Upper lobe of left lung (tissue), 6 donors: ENCODE measurements at places on chromosomes 16 and 17. TPM values are rescaled to one million over a fixed set of nuclear protein-coding genes. Genes with fewer than 3 reads are reported as not detected.

DNA sequence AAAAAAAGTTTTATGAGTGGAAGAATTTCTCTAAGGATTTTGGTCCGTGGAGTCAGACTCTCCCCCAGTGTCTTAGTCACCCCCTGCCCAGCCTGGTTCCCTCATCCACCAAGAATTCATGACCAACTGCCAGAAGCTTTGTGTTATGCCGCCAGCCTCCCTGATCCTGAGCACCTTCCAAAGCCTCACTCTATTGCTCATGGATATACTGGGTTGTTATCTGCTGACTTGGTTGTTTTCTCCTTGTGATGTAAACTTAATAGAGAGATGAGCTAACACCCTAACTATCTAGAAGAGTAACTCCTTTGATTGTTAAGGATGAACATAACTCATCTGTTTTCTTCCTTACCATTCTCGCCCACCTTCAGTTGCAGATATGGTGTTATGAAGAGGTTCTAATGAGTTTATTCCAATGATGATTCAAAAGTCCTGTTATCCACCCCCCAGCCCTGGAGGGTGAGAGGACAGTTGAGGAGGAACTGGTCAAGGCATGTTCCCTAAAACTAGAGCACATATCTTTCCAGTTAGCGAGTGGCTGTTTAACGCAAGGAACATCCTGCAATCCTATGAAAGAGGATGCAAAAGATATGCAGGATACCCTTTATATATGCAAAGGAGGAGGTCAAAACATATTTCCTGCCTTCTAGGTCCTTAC lies 1.5 kb upstream of the PSMD3 start:
- H3K27me3 ChIP-seq: no peaks in the 10 kb centered on the region
- no peak overlapping the region for H3K27ac ChIP-seq
- no peak for DNase-seq
- H3K4me1 ChIP-seq: peaks cover 29% of the 10 kb centered on the region
- H3K36me3 ChIP-seq: peaks cover 6% of the 10 kb centered on the region

Gene ITGAE
- total RNA-seq: 36.0 TPM

Gene HBZ
- not detected for total RNA-seq

- H3K27me3 ChIP-seq: no peaks in the 10 kb centered on the region
- H3K4me3 ChIP-seq: peak within 1 kb of the TSS; percentile 55
- H3K4me1 ChIP-seq: peaks cover 36% of the 10 kb centered on the region
- H3K36me3 ChIP-seq: no peaks in the 10 kb centered on the region
Observed at GRCh38 chr17:28370035-28370743, at the start of gene VTN. Gene VTN (minus strand): TSS chr17:28370307. CDS start chr17:28370203, 104 bp downstream.

Gene MPP2
- total RNA-seq: 2.0 TPM

DNA sequence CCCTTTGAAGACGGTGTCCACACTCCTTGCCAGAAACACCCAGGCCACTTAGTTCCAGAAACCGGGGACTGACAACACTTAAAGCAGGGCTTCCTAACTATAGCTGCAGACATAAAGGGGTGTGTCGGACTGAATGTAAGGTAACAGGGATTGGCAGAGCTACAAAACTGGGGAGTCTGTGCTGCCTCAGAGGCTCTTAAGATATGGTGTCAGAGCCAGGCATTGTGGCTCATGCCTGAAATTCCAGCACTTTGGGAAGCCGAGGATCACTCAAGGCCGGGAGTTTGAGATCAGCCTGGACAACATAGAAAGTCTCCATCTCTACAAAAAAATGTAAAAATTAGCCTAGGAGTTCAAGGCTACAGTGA lies 14.2 kb upstream of the NLRC3 start:
- H3K27ac ChIP-seq: peak overlapping the region; percentile 67
- peak; percentile 55 for DNase-seq
- H3K36me3 ChIP-seq: peaks cover 22% of the 10 kb centered on the region
- peak overlapping the region; percentile 6 for H3K4me3 ChIP-seq

GRCh38 chr17:57662644-57663308 lies 82.3 kb downstream of the CCDC182 start:
- DNase-seq: peak; percentile 97
- no peaks in the 10 kb centered on the region for H3K27me3 ChIP-seq
- no peaks in the 10 kb centered on the region for H3K36me3 ChIP-seq
- H3K4me3 ChIP-seq: peak overlapping the region; percentile 38

DNA sequence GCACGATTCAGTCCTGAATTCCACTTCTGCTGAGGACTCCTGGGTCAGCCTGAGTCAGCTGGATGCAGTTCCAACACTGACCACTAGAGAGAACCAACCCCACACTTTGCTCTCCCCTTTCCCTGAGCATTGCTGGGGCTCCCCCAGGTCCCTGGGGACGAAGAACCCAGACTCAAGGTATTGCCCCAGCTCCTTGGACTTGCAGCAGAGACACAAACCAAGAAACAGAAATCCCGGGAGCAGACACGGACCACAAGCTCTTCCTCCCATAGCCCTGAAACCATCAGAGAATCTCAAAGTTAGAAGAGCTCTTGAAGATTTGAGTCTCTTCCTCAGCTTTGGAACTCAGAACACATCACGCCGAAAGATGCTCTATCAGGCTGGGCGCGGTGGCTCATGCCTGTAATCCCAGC lies 678 bp upstream of the GH1 start:
- DNase-seq: no peak
- H3K4me3 ChIP-seq: no peak overlapping the region
- H3K36me3 ChIP-seq: no peaks in the 10 kb centered on the region
- no peaks in the 10 kb centered on the region for H3K27me3 ChIP-seq
- no peak overlapping the region for H3K27ac ChIP-seq

Gene INCA1
- total RNA-seq: 1.6 TPM

- no peak for DNase-seq
- H3K36me3 ChIP-seq: no peaks in the 10 kb centered on the region
- H3K4me1 ChIP-seq: peaks cover 41% of the 10 kb centered on the region
- no peaks in the 10 kb centered on the region for H3K27me3 ChIP-seq
Observed at GRCh38 chr17:42266918-42267766, 9.0 kb downstream of the STAT5B start.

DNA sequence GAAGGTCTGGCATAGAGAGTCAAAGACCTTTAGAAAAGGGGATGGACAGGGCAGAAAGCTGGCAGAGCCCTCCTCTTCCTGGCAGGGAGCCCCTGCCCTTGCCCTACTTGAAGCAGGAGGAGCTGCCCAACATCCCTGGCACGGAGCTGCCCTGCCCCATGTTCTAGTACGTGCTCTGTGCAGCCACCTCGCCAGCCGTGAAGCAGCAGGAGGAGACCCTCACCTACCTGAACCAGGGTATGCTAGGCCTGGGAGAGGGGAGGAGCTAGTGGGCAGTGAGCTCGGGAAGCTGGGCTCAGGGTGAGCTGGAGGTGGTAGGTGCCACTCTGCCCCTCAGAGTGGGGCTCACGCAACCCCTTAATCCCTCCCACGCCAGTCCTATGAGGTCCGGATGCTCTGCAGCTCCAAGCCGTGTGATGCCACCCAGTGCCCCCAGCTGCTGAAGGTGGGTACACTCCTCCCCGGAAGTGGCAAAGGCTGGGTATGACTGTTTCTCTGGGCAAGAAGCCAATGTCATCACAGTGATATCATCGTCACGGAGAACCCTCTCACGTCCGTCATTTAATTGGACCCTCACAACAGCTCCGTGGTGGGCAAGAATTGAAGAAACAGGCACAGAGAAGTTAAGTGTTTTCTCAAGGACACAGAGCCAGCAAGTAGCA lies 12.7 kb upstream of the STAC2 start:
- peak overlapping the region; percentile 30 for H3K27ac ChIP-seq
- H3K4me1 ChIP-seq: peaks cover 13% of the 10 kb centered on the region
- no peaks in the 10 kb centered on the region for H3K36me3 ChIP-seq
- no peak overlapping the region for H3K4me3 ChIP-seq
- DNase-seq: no peak

Gene IRX6
- 2.1 TPM for total RNA-seq

GRCh38 chr17:181245-182049 lies at the start of gene DOC2B:
Gene DOC2B (minus strand): TSS chr17:181650. CDS start chr17:181479, 171 bp downstream.
- peak within 1 kb of the TSS; percentile 50 for H3K4me3 ChIP-seq
- H3K27ac ChIP-seq: no peak within 1 kb of the TSS
- H3K27me3 ChIP-seq: peaks cover 6% of the 10 kb centered on the region
- peaks cover 24% of the 10 kb centered on the region for H3K4me1 ChIP-seq
- H3K36me3 ChIP-seq: no peaks in the 10 kb centered on the region
- peak; percentile 67 for DNase-seq
